ENCODE measurements at places on chromosomes 11 and 22.

- no peak for DNase-seq
Measured at GRCh38 chr22:32831584-32831983, 30.1 kb downstream of the TIMP3 start.

DNA sequence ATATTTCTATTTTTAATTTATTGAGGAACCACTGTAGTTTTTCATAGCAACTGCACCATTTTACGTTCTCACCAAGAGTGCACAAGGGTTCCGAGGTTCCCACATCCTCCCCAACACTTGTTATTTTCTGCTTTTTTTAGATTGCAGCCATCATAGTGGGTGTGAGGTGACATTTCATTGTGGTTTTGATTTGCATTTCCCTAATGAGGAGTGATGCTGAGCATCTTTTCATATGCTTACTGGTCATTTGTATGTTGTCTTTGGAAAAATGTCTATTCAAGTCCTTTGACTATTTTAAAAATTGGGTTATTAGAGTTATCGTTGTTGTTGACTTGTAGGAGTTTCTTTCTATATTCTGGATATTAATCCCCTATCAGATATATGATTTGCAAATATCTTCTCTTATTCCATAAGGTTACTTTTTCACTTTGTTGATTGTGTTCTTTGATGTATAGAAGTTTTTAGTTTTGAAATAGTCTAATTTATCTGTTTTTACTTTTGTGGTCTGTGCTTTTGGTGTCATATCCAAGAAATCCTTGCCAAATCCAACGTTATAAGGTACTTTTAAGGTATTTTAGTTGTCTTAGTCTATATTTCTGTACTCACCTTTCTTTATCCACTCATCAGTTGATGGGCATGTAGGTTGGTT is 9.0 kb downstream of the NEAT1 start:
- no peak for DNase-seq

GRCh38 chr11:96015906-96016565 is 92.1 kb upstream of the MTMR2 start:
- DNase-seq = no peak

- DNase-seq = no peak
Measured at GRCh38 chr11:63243533-63243932, at the start of gene SLC22A25. Gene SLC22A25, minus strand, starts transcription at chr11:63243599. Its CDS starts 13,947 bp downstream, at chr11:63229652.

DNA sequence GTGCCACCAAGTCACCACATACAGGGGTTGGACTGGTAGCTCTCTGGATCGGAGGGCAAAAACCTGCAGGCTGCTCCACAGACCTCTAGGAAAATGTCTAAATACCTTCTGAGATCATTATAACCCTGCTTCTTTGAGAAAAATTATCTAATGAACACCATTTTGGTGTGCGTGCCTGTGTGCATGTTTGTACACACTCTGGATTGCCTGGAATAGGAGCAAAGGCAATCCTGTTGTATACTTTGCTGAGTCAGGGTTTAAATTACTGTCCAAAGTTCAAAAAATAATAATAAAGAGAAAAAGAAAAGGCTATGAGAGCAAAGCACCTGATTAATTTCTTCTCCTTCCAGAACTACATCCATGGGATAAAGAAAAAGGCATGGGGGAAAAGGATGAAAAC is 11.0 kb downstream of the JAML start:
- DNase-seq = no peak

GRCh38 chr11:70788248-70789022 is 390.1 kb downstream of the CTTN start:
- DNase-seq = no peak

GRCh38 chr11:13680501-13681264 is 12.2 kb downstream of the FAR1 start:
- DNase-seq = peak; percentile 20

DNA sequence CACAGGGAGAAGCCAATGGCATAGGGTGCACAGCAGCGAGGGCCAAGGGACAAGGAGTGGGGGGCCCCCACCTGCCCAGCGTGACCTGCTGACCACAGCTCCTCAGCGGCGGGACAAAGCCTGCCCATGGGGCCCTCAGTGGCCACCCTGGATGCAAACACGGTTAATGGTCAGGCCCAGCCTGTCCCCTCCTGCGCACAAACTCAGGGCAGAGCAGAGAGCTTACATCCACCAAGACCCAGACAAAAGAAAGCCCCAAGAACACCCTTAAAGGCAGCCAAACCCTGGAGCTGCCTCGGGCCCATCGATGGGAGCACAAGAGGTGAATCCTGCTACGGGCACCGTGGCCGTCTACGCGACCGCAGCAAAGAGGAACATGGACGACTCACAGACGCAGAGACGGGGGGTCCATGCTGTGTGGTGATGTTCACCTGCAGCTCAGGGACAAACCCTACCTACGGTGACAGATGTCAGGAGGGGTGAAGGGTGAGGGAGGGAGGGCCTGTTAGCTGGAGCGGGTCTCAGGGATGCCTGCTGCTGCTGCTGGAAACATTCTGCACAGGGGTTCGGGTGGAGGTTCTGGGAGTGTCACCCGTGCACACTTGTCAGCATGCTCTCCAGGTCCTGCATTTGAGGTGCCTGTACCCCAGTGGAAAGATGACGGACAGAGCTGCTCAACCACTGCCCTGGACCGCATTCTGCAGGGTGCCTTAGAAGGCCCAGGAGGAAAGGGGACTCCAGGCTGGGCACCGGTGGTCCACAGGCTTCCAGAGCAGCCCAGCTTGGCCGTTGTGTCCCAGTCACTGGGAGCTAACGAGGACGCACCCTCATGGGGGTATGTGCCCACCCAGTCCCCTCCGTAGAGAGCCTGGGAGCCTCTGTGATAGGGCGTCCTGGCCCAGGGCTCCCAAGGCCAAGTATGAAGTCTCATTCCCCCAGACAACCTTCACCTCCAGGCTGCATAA is 11.6 kb downstream of the ASCL2 start:
- peak; percentile 13 for DNase-seq

GRCh38 chr11:103222806-103223205 is 113.6 kb downstream of the DYNC2H1 start:
- DNase-seq = peak; percentile 28

- no peak for DNase-seq
Measured at GRCh38 chr11:100581318-100581717, 105.8 kb upstream of the ARHGAP42 start.

DNA sequence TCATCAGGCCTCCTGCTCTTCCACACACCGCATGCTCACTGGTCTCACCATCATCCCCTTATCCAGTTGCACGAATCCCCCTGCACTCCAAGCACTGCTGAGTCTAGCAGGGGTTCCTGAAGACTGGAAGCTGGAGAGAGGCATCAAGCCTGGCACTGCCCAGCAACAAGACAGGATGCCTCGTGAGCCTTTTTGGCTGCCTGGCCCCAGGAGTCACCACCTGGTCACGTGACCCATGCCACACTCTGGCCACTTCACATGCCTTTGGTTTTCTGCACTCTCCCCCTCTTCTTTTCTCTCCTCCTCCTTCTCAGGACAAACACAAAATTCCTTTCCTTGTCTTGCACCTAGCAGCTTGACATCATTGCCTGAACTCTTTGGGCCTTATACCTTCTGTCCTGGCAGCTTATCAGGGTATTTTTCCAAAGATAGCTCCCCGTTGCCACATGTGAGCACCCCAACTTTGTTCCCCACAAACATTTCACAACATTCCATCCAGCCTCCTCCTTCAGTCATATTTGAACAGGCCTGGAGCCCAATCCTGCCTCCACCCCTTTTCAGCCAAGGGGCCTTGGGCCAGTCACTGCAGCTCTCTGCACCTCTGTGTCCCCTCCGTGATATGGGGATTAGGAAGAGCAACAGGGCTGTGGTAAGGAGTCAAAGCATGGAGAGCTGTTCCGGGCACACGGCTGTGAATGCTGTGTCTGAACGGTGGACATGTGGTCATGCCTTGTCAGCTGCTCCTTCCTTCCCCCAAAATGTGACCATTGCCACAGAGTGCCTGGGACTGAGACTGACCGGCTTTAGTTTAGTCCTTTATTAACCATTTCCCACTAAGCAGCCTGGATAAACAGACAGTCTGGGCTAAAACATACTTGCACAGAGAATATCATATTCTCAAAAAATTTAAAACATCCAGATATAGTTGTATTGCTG is 2.8 kb upstream of the PACSIN2 start:
- DNase-seq = no peak

- peak; percentile 41 for DNase-seq
Measured at GRCh38 chr11:119683783-119684182, 45.2 kb downstream of the NECTIN1 start.

DNA sequence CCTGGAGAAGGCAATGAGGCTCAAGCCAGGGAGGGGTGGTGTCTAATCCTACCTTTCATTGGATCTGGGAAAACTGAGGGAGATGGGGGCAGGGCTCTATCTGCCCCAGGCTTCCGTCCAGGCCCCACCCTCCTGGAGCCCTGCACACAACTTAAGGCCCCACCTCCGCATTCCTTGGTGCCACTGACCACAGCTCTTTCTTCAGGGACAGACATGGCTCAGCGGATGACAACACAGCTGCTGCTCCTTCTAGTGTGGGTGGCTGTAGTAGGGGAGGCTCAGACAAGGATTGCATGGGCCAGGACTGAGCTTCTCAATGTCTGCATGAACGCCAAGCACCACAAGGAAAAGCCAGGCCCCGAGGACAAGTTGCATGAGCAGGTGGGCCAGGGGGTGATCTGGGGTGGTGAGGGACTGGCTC is at the start of gene FOLR1:
FOLR1 (plus strand) TSS at position 180 of the 421 bp plus-strand sequence; CDS start at position 214, 34 bp downstream.
- peak; percentile 30 for DNase-seq

DNA sequence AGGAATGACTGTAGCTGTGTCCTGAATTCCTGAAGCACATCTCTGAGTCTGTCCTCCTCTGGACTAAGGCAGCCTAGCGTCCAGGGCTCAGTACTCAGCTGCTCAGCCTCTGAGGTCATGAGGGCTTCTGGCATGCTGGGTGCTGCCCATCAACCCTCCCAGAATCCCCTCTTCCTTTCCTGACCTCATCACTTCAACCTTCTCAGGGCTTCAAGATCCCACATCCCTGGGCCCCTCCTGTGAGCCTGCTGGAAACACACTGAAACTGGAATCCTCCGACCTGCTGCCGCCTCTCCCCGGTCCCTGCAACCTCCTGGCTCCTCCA is 803 bp downstream of the KRTAP5-8 start:
- no peak for DNase-seq

DNA sequence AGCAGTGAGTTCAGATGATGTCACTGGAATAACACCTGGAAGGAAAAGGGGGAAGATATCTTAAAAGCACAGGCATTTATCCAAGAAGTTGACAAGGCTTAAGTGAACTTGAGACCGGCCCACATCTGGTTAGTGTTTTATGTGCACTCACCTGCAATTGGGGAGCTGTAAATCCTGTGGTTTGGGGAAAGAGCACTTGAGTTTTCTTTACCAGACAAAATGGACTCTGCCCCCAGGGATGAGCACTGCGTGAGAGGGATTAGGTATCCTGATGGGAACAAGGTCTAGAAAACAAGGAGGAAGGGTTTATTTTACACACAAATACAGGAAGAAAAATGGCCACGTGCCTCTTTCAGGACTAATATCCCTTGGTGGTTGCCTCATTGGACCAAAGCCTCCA is 15.2 kb downstream of the E2F8 start:
- no peak for DNase-seq

GRCh38 chr11:67303132-67303834 is at the start of gene SSH3:
Gene SSH3, plus strand, starts transcription at chr11:67303530. Its CDS starts 96 bp downstream, at chr11:67303626.
- DNase-seq = peak; percentile 74

- no peak for DNase-seq
Measured at GRCh38 chr11:117171404-117172061, 7.0 kb upstream of the SIDT2 start.

GRCh38 chr11:78166855-78167469 is 21.5 kb downstream of the KCTD21 start:
- DNase-seq = no peak

DNA sequence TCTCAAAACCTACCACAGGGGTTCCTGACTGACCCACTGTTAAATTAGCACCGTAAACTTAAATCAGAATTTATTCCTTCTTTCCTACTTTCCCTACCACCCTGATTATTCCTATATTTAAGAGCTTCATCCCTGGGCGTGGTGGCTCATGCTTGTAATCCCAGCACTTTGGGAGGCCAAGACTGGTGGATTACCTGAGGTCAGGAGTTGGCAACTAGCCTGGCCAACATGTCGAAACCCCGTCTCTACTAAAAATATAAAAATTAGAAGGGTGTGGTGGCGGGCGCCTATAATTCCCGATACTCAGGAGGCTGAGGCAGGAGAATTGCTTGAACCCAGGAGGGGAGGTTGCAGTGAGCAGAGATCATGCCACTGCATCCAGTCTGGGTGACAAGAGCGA is 20.3 kb downstream of the ALG9 start:
- no peak for DNase-seq

DNA sequence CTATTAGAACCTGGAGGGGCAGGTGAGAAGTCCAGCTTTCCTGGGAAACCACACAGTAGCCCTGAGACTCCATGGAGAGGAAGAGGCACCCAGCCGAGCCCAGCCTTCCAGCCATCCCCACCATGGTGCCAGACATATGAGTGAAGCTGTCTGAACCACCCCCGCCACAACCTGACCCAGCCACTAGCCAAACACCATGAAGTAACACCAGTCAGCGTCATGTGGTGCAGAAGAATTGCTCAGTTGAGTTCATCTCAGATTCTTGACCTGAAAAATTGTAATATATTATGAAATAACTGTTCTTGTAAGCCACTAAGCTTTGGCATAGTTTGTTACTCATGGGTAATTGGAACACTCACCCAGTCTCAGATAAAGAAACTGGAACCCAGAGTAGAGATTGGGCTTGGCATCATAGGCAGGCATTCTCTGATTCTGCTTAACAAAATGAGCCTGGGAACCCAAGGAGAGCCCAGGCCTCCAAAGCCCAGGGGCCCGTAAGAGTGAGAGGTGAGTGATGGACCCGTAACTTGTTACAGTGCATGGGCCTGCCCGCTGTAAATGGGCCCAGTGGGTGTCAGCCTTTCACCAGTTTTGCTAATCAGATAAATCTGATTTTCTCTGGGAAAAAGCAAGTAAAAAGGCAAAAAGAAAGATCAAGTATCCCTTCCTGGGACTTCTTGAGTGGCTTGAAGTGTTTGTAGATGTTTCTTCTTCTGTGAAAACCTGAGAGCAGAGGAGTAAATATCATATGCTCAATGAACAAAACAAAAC is 305.5 kb downstream of the DDX10 start:
- no peak for DNase-seq

- no peak for DNase-seq
Measured at GRCh38 chr11:6962673-6963072, 36.4 kb downstream of the ZNF215 start.

- peak; percentile 72 for DNase-seq
Measured at GRCh38 chr11:72683782-72684200, 9.6 kb upstream of the PDE2A start.

- no peak for DNase-seq
Measured at GRCh38 chr11:69439127-69439526, 42.3 kb upstream of the LINC01488 start.
